NCI-H1105 treated with DMSO at 0.1 percent for 48 hours (cell line): ENCODE measurements at places on chromosomes 16 and 17.

DNA sequence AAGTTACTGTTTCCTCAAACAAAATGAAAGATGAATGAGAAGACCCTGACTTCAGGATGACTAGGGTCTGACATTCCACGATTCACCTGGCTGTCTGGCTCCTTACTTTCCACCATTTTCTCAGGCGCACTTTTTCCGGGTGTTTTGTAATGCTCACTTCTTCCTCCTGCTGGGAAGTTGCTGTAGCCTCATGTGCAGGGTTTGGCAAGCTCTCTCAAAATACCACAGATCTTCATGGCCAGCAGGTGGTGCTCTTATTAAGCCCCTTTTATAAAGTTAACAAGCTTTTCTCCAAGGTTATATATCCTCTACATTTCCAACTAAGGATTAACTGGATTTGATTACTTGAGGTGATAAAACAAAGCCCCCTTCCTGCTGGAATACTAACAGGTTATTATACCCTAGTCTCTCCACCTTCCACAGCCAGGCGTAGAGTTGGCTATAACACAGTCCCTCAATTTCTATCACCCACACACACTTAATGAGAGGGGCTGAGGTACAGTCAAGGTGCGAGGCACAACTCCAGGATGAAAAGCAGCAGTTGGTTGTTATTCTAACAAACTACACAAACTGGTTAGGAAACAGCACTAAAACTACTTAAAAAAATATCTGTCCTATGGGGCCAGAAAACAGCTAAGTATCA lies 45.4 kb downstream of the STH start:
- peak; percentile 77 for DNase-seq

- no peak for DNase-seq
These were observed 930.4 kb upstream of the CDH8 start for GRCh38 chr16:62966626-62967025.

DNA sequence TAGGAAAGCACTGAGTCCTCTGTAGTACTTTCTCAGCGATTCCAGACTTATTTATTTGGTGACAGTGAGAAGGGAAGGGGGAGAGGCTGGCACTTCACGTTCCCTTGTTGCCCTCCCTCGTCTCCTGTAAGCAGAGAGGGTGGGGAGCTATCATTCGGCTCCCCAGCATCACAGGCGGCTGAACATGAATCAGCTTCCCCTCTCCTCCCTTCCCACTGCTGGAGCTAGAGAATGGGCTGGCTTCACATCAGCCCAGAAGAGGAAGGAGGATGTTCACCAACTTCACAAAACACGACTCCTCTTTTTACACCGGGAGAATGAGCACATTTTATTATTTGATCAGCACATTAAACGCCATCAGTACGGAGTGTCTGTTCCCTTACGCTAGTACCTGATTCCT lies 6.7 kb upstream of the CMIP start:
- no peak for DNase-seq

DNA sequence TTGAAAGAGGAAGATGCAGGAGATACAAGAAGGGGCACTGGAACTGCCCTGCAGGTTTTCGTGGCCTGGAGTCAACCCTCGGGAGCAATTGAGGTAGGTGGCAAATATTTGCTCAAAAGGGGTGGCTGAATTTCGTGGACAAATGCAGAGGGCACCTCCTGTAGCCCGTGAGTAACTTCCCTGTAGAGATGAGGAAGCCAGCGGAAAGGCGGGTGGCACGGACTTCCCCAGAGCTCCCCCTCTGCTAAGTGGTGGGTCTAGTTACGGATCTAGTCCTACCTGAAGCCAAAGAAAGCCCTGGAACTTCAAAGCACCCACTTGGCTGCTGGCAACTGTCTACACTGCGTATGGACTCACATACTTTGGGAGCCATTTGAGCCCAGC lies 1.0 kb upstream of the ATP2C2 start:
- DNase-seq = no peak

- peak; percentile 55 for DNase-seq
These were observed 197.7 kb upstream of the CIBAR2 start for GRCh38 chr16:85309656-85310587.

GRCh38 chr17:74008196-74008595 lies 195.3 kb upstream of the RPL38 start:
- peak; percentile 20 for DNase-seq

DNA sequence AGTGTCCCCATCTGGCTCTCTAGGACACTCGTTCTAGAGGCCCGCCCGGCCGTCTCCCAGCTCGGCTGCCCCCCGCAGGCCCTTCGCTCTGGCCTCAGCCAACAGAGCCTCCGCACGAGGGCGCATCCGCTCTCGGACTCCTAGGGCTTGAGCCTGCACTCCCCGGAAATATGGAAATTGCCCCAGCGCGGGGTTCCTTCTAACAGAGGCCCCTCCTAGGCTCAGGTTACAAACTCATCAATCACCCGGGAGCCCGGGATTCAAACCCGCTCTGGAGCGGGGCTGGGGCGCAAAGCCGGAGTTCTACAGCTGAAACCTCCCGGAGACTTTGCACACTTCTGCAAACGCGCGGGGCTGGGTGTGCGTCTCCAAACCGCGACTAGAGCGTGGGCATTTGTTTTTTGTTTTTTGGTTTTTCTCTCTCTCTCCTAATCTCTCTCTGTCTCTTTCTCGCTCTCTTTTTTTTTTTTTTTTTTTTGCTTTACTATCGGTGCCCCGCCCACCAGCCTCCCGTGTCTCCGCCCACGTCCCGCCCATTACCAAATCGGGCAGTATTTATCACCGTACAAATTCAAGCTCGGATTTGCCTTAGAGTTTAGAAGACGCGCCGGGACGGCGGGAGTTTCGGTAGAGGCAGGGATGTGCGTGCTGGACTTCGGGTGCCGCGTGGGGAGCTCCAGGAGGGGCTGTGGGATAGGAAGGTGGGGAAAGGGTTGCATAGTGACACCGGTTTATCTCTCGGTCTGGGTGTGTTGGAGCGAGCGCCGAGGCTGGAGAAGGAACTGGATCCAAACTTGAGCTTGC lies 2.4 kb upstream of the FOXL1 start:
- peak; percentile 80 for DNase-seq

GRCh38 chr16:82192665-82193064 lies 22.6 kb upstream of the MPHOSPH6 start:
- no peak for DNase-seq

DNA sequence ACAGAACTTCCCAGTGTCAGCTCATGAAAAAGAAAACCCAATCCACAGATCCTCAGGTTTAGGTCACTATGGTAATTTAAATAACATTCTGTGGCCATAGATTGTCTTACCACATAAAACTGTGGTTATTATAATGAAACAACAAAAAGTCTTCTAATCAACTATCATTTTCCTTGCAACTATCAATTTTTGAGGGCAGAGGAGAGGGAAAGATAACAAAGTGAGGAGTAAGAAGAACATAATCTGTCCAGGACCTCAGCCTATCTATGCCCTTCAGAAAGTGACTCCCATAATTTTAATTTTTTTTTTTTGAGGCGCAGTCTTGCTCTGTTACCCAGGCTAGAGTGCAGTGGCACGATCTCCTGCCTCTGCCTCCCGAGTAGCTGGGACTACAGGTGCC lies 4.0 kb upstream of the GGNBP2 start:
- no peak for DNase-seq

- no peak for DNase-seq
These were observed 94.3 kb downstream of the SSH2 start for GRCh38 chr17:29835435-29836351.

DNA sequence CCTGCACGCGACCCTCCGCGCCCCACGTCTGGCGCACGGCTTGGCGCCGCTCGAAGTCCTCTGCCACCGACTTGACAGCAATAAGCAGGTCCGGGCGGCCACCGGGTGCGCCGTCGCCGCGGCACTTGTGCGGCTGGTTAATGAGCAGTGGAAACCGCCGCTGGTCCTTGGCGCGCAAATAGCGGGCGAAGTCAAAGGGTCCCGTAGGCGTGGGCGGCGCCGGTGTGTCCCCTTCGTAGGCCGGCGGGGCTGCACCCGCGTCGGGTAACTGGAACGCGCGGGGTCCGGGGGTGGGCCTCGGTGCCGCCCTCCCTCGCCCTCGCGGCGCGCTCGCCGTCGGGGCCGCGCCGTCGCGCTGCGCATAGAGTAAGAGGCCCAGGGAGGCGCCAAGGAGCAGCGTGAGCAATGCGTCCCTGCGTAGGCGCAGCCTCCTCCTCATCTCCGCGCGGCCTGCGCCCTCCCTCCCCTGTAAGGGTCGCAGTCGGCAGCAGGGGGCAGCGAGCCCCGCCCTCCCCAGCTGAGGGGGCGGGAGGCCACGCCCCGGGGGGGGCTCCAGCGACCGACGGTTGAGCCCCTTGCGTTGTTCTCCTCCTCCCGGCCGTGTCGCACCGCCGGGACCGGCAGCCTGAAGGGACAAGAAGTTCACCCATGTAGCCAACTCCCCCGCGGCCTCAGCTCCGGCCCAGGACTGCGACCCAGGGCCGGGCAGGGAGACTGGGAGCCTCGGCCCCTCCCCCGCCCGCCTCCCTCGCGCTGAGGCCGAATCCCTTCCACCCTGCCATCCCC lies 558 bp downstream of the B3GNT9 start:
- peak; percentile 7 for DNase-seq

- DNase-seq = no peak
These were observed 34.8 kb downstream of the ADGRG5 start for GRCh38 chr16:57577214-57577613.

DNA sequence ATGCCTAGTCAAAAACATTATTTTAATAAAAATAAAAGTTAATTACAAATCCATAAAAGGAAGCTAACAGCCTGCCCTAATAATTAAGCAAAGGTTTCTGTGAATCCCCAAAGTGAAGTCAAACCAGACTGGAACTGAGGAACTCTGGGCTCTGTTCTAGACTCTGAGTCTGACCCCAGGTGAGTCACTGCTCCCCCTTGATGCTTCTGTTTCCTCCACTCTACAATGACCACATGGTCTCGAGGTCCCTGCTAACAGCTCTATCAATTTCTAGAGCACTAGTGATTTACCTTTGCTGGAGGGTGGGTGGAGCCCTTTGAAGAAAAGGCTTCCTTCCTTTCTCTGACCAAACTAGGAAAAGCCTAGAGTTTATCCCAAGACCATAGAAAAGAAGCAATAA lies 32.4 kb downstream of the XPO6 start:
- DNase-seq = no peak

GRCh38 chr16:79659344-79659743 lies 58.8 kb upstream of the MAF start:
- DNase-seq = no peak

GRCh38 chr17:883586-883962 lies 96.0 kb downstream of the NXN start:
- DNase-seq = no peak

GRCh38 chr16:1493746-1494094 lies 560 bp downstream of the TELO2 start:
- no peak for DNase-seq
